ENCODE measurements at places on chromosomes 7 and 10.

GRCh38 chr7:133556048-133556447 is 303.2 kb downstream of the EXOC4 start:
- no peak for DNase-seq

- DNase-seq: no peak
These were observed 39.6 kb upstream of the ANK3 start for GRCh38 chr10:60429084-60429849.

- DNase-seq: peak; percentile 37
These were observed 45.5 kb downstream of the DPYSL4 start for GRCh38 chr10:132232023-132232951.

DNA sequence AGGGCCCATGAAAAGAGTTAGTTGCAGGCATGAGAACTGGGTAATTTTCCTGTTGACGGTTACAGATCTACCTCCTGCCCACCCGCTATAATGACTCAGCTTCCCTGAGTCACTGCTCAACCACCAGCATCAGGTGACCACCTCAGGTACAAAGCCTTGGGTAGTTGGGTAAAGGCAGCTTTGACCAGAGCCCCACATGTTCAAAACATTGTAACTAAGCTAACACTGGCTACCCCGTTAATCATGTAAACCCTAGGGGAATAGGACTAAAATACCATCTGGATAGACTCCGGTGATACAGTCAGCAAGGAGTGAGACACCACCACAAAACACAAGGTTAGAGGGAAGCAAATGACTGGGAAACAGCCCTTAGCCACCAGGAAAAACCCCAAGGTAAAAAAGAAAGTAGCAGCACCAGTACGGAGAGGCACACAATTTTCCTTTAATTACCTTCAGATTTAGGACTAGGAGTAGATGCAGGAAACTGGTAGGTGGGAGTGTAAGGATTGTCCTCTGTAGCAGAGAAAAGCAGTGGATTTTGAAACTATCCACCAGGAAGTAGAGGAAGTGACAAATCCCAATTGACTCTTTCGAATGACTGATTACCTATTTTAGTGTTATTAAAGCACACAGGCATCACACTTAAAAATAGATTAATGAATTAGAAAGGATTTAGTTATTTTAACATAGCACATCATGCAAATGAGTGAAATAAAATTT is 103.5 kb upstream of the PDLIM1 start:
- DNase-seq: no peak

DNA sequence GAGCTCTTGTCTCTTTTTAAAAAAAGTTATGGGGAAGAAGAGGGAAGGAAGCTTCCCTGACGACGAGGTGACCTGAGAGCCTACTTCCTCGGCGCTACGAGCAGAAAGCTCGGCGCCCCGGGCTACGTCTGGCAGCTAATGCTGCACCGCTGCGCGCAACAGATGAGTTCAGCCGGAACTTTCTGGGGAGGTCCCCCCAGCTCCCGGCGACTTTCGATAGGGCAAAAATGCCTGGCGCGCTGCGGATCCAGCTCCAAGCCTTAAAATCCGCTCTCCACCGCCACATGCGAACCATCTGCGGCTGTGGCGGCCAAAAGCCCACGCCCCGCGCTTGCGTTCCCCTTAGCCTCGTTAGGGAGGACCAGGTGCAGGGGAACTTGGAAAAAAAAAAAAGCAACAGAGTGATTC is 621 bp downstream of the P4HA1 start:
- DNase-seq: no peak

- DNase-seq: no peak
These were observed 60.5 kb downstream of the SH2D4B start for GRCh38 chr10:80598084-80598798.

DNA sequence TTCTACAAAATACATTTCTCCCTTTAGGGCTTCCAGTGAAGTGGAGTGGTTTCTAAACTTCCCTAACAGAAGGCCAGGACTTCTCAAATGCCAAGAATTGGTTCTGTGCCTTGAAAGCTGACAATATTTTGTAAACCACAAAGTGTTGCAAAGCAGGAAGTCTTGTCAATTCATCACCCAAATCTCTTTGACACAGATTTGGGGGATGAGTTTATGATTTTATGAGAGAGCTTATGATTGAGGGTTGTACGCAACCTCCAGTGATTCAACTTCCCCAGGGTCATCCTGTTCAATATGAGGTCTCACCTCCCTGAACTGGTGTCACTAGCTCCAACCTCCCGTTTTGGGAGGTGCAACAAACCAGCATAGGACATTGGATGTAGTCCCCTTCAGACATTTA is 83.7 kb downstream of the PRLHR start:
- no peak for DNase-seq

GRCh38 chr7:149729983-149730801 is 43.2 kb downstream of the ZNF467 start:
- no peak for DNase-seq

GRCh38 chr7:43531700-43532099 is 51.2 kb upstream of the STK17A start:
- DNase-seq: no peak

- no peak for DNase-seq
These were observed 87.4 kb upstream of the WAC start for GRCh38 chr10:28445516-28445915.

DNA sequence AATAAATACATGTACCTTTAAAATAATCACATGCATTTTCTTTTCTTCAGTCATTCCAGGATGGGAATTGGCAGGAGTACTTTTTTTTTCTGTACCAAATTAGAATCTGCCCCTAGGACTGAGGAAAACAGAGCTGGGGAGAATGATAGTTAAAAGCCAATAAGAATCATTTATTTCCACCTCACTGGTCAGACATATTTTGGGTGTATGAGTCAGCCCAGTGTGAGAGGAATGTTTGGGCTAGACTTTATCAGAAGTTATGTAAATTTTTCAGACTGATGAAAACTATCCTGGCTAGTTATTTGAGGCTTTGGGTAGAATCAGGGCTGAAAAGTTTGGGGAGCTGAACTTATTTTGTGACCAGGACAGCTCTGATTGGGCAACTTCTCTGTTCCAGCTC is 303.1 kb upstream of the NPSR1 start:
- no peak for DNase-seq

DNA sequence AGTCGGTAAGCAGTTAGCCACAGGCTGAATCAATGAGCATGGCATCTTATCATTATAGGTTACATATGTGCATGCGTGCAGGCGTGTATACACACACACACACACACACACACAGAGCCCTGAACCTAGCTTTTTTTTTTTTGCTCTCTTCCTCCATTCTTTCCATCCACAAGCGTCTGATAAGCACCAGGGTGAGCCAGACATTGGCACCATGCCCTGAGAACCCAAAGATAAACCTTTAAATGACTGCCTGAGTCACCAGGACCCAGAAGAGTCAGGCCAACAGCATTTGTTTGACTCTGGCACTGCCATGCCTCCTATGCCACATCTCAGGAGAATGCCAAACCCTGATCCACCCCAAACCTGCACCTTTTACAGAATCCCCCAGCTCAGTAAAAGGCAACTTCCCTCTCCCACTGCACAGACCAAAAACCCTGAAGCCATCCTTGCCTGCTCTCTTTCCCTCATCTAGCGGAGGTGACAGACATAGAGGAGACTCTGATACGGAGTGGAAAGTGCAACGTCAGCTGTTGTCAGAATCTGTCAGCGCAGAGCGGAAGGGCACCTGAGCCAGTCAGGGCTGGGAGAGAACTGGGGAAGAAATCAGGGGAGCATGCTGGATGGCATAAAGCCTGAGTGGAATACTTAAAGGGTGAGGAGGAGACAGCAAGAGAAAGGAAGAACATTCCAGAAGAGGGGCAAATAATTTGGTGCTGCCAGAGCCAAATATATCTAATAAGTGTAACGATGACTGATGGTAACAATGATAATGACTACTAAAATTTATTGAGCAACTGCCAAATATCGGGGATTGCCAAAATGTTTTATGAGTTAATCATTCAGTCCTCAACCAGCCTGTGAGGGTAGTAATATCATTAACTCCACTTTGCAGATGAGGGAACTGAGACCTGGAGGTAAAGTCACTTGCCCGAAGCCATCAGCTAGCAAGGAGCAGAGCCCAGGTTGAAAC is 3.2 kb downstream of the PARP12 start:
- no peak for DNase-seq

- no peak for DNase-seq
These were observed 3.3 kb upstream of the CUEDC2 start for GRCh38 chr10:102435529-102436233.

DNA sequence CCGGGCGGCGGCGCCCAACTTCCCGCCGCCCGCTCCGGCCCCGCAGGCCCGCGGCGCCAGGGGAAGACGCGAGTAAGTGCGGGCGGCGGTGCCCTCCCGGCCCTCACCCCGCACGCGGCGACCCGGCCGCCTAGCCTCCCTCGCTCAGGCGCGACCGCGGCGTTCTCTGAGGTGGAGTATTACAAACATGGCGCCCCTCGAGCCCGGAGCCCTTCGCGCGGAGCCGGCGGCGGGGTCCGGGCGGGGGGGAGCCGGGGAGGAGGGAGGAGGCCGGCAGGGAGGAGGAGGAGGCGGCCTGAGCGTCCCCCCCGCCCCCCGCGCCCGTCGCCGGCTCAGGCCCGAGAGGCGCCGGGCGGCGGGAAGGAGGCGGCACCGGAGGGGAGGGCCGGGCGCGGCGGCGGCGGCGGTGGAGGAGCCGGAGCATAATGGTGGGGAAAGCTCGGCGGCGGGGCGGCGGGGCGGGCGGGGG is at the start of gene ZMYND11:
TSS of gene ZMYND11 (plus strand) at position 324 of the 469 bp plus-strand sequence. CDS start 44,558 bp downstream, outside the sequence.
- peak; percentile 13 for DNase-seq

DNA sequence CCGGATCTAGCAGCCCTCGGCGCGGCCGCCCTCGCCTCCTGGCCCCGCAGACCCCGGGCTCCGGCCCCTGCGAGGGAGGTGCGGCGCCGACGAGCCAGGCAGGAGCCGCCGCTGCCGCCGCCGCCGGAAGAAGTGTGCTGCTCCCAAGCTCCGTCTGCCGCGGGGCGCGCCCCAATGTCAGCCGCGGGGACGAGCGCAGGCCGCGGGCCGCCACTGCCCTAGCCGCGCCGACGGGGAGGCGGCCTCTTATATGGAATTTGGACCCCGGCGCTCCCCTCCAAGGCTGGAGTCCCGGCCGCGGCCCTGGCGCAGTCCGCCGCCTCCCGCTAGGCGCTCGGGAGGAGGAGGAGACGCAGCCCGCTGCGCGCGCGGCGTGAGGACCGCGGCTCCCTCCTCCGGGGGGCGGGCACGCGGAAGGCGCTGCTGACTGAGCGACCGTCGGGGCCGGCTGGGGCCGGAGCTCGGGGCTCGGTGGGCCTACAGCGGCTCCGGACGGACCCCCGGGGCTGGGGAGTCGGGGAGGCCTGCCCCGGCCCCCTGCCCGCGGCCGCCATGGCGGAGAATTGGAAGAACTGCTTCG is at the start of gene TRIM8:
TSS of gene TRIM8 (plus strand) at position 414 of the 580 bp plus-strand sequence. CDS start at position 553, 139 bp downstream.
- DNase-seq: no peak

DNA sequence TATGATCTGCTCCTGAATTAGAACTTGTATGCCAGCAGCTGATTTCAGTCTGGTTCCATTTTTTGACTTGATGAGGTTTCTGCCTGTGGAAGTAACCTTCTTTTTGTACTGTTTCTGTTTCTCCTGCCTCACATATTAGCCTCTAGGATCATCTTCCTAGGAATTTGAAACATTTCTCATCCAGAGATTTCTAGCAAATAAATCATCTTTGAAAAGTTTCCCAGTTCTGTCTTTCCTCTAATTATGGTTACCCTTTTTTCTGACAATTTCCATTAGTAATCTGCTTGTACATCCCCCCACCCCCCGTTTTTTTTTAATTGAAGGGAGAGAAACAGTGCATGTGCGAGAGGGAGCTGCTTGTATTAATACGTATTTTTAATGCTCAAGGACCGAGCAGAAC is 92.2 kb downstream of the NRF1 start:
- no peak for DNase-seq

DNA sequence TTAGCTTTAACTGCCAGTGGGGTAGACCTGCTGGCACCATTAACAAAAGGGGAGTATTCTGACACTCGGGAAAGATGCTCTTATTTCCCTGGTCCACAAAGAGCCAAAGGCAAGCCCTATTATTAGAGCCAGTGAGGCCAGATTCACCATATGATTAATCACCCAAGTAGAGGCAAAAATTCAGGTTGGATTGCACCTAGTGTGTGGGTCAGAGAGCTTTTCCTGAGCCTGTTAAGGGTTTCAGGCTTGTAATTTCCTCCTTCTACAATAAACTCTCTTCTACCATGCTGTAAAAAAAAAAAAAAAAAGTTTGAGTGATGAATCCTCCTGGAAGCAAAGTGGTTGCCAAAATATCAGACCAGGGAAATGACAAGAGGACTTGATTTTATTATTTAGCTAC is 163.5 kb downstream of the MBL2 start:
- no peak for DNase-seq

- no peak for DNase-seq
These were observed 302.2 kb downstream of the CSTF2T start for GRCh38 chr10:51397244-51397643.

DNA sequence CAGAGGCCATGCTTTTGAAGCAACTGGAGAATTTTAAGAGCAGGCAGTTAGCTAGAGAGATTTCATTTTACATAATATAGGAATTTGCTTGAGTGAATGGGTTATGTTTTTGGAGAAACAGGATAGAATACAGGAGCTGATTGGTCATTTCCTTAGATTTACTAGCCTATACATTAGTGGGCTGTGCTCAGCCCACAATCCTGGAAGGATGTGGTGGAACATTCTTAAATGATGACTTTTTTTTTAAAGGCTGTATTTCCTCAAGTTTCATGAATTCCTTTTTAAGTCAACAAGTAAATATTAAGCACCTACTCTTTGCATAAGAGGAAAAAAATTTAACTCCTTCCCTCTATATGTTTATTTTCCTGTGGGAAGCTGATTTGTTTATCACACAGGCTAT is 314.4 kb upstream of the BMPER start:
- DNase-seq: no peak

DNA sequence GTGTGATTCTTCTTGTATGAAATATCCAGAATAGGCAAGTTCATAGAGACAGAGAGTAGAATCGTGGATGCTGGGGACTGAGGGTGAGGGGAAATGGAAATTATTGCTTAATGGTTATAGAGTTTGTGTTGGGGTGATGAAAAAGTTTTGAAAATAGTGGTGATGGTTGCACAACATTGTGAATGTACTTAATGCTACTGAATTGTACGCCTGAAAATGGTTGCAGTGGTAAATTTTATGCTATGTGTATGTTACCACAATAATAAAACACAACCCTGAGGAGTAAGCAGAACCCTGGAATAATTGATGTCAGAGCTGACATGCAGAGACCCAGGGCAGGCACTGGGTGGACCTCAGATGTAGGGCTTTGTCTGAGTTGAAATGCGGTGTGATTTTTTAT is 57.6 kb downstream of the TACR2 start:
- DNase-seq: no peak

GRCh38 chr7:55508221-55509011 is 63.9 kb downstream of the VOPP1 start:
- DNase-seq: no peak

GRCh38 chr7:17900464-17900863 is 39.8 kb downstream of the SNX13 start:
- DNase-seq: no peak

DNA sequence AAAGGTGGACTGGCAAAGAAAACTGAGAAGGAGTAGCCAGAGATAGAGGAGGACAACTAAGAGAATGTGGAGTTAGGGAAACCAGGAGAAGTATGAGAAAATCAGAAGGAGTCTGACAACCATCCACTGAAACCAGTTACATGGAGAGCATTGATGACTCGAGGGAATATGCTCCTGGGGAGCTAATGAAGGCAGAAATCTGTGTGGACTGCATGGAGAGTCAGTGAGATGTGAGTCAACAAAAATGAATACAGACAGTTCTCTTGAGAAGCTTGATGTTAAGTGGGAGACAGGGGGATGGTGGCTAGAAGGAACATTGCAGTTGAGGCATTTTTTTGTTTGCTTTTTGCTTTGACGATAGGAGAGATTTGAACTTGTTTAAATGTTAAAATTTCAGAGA is 34.3 kb upstream of the ZNF32 start:
- DNase-seq: no peak

- no peak for DNase-seq
These were observed 73.4 kb downstream of the OR13A1 start for GRCh38 chr10:45241865-45242520.

Measured in NCI-H187 (cell line).